ENCODE measurements at places on chromosomes 3 and 15.

DNA sequence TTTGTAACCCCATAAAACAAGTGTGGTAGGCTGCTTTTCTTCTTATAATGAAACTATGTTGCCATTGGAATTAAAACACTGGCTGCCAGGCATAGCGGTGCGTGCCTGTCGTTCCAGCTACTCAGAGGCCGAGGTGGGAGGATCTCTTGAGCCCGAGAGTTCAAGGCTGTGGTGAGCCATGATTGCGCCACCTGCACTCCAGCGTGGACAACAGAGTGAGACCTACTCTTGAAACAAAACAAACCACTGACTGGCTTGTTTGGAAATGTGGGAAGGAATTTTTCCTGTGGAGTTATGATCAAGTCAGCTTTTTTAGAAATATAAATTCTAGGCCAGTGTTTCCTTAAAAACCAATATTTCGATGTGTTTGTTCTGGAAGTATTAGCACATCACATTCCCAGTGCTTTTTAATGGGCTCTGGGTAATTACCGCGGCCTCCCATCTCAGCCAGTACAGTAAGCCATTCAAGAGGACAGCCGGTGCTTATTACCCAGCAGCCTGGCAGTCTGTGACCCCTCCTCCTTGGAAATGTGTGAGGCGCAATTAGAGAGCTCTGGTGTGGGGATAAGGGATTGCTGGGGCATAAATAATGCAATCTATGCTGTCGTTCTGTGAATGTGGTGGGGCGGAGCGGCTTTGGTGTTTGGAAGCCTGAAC is 58.3 kb upstream of the TRAK1 start:
- peak; percentile 45 for DNase-seq

GRCh38 chr15:69479081-69479480 is 26.5 kb downstream of the RPLP1 start:
- DNase-seq: no peak

- DNase-seq: no peak
Observed at GRCh38 chr3:157043771-157044170, 116.2 kb downstream of the CCNL1 start.

- no peak for DNase-seq
Observed at GRCh38 chr3:62133015-62133414, 240.3 kb downstream of the FEZF2 start.

DNA sequence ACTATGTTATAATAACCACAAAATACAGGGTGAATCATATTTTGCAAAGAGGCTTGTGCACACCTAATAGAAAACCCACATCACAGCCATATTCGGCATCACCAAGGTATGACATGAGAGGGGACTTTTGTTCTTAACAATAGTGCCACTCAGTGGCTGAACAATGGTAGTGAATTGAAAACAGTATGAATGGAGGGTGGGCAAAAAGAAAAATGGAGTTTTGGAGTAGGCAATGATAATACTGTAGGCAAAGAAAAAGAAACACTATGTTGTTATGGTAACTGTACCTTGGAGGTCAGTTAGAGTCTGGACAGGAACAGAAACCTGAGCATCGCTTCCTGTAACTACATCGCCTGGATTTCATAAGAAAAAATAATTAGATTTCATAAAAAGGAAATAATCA is 348.6 kb downstream of the PLCL2 start:
- no peak for DNase-seq

DNA sequence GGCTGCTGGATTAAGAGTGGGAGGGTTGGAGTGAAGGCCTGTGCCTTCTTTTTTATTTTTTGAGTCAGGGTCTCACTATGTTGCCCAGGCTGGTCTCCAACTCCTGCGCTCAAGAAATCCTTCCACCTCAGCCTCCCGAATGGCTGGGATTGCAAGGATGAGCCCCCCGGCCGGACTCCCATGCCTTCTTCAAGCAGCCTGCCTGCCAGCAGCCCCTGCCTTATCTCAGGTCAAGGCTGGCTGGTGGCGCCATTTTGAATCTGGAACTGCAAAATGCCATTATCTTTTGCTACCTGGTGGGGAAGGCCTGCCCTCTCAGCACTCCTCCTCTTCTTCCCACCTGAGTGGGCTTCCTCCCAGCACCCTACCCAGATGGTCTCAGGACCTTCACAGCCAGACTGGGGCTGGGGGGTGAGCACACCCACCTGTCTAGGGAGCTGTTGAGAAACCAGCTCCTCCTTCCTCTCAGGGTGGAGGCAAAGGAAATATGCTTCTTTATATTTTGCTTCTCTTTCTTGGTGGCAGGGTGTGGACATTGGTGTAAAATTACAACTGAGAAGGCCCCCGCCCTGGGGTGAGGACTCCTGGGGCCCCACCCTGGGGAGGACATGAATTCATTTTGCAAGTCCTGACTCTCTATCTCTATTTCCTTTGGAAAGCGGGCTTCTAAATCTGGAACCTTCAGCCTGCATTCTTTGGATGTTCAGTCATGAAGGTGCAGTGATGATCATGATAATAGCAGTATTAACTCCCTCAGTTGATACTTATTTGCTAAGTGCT is 7.7 kb upstream of the FLNB start:
- DNase-seq: no peak

DNA sequence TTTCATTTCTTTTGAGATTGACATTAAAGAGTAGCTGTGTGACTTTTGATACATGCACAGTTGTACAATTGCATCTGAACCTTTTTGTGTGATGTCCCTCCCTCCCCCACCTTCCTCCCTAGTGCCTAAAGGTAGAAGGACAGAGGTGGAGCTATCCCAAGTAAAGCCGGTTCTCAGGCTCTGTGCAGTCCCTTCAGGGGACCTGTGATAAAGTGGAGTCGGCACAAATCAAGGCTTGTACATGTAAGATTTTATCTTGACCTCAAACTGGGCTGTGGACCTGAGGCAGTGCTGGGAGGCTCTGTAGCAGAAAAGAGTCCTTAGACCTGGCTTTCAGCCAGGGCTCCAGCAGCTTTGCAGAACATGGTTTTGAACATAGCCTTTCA is 55.5 kb upstream of the CMTM7 start:
- no peak for DNase-seq

- DNase-seq: no peak
Observed at GRCh38 chr3:52350981-52351761, 35.1 kb downstream of the DNAH1 start.

DNA sequence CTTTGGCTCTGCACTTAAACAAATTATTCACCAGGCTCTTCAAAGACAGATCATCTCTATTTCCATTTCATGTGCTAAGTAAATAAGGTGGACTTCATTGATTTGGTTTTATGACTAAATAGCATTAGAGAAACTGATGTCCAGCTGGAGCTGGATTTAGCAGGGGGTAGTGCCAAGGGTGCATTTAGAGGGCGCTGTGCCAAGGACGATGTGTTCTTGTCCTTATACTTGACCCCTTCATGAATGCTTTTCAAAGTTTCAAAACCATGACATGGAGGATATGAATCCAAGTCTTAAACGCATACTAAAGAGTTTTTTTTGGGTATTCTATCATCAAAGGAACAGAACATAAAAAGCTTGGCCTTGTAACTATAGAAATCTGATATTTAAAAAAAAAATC is 233.2 kb downstream of the RYR3 start:
- no peak for DNase-seq

- DNase-seq: no peak
Observed at GRCh38 chr15:68586274-68586961, 7.6 kb downstream of the CORO2B start.

DNA sequence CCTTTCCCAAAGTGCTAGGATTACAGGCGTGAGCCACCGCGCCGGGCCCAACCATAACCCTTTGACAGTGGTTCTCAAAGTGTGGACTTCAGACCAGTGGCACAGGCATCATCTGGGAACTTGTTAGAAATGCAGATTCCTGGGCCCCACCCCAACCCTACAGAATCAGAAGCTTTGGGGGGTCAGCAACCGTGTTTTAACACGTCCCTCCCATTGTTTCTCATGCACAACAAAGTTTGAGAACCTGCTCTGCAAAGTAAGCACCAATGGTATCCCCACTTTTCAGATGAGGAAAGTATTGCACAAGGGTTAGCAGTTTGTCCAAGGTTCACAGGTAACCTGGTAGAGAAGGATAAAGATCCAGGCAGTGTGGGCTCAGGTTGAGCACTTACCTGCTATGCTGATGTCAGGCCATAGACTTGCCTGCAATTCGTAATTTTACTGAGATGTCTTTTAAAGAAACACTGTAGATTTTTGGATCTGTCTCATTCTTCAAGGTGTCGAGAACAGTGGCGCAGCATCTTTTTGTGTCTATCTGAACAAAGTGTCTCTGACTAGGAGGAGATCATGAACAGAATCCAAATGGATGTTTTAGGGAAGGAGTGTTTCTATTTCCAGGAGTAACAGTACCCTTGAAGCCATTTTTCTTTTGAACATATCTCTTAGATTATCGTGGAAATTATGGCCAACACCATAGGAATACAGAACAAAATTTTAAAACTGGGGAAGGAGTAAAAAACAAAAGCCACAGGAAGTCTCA is 2.5 kb downstream of the GXYLT2 start:
- no peak for DNase-seq

DNA sequence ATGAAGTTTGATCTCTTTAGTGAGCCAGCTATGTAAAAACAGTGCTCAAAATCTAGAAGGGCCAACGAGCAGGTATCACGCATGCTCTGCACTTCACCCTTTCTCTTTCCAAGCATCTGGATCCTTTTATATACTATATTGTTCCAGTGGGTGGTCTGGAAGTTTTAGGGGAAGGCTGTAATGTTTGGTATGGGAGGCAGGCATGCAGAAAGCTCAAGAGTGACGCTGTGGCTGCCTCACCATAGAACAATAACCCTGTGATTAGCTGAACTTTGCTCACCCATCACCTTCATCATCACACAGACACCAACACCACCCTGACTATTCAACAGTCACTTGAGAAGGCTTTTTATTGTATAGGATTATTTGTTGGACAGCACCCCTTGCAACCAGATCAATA is 81.6 kb downstream of the FBN1 start:
- no peak for DNase-seq

DNA sequence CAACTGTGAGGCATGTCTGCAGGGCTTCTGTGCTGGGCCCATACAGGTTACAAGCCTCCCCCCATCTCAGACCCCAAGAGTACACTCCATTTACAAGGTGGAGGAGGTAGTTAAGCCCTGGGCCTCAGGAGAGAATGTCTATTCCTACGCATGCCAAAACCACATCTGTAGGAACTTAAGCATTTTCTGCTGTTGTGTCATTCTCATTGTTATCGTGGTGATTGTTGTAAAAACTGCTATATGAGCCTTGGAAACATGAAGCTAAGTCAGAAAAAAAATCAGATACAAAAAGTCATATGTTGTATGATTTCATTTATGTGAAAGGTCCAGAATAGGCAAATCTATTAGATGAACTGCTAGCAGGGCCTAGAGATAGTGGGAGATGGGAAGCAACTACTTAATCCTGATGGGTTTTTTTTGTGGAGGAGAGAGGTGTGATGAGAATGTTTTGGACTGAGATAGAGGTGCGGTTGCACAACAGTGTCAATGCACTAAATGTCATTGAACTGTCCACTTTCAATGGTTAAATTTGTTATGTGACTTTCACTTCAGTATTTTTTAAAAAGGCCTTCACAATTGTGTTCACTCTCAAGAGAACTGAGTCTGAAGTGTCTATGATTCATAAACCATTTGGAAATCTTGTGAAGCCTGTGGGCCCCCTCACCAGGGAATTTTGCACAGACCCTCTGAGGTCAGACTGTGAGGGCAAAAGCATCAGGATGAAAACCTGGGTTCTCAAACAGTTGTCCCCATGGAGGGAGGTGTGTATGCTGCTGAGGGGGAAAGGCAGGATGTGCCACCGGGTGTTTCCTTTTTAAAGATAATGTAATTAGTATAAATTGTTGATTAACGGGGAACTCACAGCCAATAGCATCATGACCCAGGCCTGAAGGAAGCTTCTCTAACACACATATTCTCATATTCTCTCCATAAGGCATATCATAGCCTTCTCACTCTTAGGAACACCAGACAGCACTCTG is 3.2 kb downstream of the RTP3 start:
- no peak for DNase-seq

DNA sequence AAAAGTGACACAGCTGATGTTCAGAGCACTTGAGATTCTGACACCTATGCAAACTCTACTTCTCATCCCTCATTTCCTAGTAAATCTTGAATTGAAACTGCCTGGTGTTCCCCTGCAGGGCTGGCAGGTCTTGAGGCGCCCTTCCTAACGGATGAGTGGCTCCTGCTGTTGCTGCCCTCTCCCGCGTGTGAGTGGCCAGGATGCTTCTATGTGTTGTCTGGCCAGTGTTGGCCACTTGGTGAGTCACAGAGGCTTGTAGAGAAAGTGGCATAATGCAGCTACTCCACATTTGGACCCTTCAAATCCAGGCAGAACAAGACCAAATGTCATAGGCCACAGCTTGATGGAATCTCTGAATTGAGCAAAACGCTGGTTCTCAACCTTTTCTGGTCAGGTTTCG is 63.6 kb downstream of the MOBP start:
- no peak for DNase-seq

GRCh38 chr15:38275959-38276358 is 23.3 kb downstream of the SPRED1 start:
- no peak for DNase-seq

- DNase-seq: no peak
Observed at GRCh38 chr15:90459368-90459767, 70.4 kb upstream of the CRTC3 start.

- DNase-seq: no peak
Observed at GRCh38 chr3:164186095-164186494, 892.2 kb downstream of the SI start.

DNA sequence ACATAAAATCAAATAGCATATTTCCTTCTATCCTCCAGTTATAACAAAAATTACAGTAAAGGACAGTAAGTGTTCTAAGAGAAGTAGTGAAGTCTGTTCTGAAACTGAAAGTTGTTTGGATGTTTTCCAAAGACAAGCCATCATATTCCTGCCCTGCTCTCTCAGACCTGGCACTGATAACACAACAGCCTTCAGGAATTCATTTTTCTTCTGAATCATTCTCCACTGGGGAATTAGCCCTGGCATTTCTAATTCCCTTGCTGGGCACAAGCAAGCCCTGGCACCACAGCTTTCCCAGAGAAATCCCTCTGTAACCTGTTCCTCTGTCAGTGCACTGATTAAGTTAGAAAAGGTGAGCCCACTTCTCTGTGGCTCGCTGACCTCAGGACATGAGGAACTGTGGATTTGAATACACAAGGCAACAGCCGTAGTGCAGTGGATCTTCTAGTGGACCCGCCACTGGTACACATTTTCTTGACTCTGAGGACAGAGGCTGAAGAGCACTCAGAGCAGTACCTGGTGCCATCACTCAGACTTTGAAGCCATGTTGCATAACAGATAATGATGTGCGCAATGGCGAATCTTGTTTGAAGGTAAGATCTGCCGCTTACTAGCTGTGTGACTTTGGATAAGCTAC is 61.6 kb downstream of the WWTR1 start:
- DNase-seq: no peak

- DNase-seq: no peak
Observed at GRCh38 chr3:185197068-185197467, 44.2 kb upstream of the C3orf70 start.

DNA sequence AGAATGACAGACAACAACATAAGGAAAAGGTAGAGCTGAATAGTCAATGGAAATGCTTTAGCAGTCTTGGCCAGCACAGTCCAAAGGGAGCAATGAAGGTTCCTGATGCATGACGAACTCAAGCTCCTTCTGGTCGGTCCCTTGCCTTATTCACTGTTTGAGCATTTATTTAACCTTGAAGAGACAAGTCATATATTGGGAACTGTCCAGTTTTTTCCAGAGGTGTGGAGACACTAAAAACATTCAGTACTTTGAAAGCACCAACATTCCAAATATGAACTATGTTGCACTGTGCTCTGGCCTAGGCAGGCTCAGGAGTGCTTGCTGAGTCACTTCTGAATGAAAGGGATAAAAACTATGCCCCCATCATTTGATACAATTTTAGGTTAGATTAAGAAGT is 384.8 kb downstream of the MECOM start:
- no peak for DNase-seq

Data from ascending aorta (tissue), 2 donors.